Upper lobe of left lung (tissue), 6 donors: ENCODE measurements at places on chromosomes 7 and 10.
A peak's percentile ranks its signal among the peaks of the same experiment; 100 is the strongest.

DNA sequence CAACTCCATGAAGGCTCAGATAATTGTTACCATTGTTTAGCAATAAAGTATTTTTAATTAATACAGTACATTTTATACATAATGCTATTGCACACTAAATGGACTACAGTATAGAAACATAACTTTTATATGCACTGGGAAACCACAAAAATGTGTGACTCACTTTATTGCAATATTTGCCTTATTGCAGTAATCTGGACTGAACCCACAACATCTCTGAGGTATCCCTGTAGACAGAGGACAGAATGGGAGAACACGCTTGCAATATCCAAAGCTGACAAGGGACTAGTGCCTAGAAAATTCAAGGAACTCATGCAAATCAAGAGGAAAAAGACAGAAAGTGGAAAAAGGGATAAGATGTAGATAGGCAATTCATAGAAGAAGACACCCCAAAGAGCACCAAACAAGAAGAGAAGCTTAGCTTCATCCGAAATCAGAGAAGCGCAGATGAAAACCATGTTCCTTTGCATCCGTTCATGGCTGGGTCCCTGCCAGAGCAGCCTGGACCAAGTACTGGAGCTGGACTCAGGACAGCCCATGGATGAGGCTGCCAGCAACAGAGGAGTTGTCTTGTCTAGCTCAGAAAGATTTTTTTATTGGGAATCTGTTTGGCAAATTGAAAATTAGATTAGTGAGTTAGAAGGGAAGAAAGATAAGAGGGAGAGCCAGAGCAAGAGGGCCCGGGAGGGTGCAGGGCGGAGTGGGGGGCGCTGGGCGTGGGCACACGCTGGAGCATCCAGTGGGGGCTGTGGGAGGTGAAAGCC is 16.0 kb upstream of the GALNTL5 start:
- peak; percentile 67 for DNase-seq

DNA sequence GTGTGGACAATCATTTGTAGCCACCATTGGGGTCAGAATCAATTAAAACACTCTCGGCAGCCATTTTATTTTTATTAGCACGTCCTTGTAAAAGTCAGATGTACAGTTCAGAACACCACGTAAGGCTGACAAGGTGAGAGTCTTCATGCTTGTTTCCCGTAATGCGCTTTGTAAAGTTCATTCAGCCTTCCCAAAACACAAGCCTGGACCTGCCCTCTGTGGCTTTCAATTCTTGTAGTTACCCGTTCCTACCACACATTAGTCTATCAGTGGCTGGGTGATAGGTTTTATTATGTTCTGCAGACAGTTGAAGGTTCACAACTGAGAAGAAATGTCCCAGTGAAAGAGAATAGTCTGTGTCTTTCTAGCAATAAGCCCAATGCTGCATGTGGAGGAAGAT is 35.4 kb downstream of the GAD2 start:
- DNase-seq: no peak

GRCh38 chr10:112434988-112435619 is 11.6 kb downstream of the ZDHHC6 start:
- DNase-seq: no peak

GRCh38 chr10:25175527-25176420 is 973 bp downstream of the GPR158 start:
- DNase-seq: peak; percentile 72

- no peak for DNase-seq
These were observed 31.9 kb downstream of the LCOR start for GRCh38 chr10:96863922-96864543.

DNA sequence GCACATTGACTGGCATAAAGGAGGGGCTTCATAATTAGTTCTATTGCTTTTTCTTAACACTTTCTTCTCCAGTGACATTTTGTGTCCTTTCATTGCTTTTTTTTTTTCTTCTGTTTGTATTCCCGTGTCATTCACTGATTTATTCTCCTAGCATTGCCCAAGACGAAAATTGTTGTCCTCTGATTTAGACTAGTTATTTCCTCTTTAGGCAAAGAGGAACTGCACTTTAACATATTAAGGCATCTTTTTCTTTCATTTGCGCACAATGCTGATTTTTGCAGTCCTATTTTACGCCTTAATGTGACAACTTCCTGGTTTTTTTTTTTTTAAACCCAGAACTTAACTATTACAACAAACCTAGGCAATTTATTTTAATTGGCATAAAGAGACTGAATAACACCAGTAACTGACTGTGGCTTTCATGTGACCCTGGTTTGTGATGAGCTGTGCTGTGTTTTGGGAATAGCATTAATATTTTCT is 39.7 kb downstream of the ARID5B start:
- DNase-seq: no peak

DNA sequence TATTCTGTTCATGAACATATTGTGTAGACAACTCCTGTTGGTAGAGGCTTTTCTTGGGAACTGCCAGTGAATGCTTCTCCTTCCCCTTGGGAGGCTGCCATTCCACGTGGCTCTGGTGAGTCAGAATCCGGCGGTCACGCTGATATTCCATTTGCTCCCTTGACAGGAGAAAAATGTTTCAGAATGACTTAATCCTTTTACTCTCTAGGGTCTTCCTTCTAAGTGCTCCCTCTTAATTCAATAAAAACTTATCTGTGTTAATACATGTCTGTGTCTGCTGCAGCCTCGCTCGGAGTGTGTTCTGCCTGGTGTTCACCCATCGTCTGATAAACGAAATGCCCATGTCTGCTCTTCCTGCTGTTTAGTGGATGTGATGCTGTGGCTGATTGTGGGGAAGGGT is 278.6 kb downstream of the ARHGAP12 start:
- no peak for DNase-seq

GRCh38 chr10:8677642-8678041 is 623.2 kb downstream of the GATA3 start:
- DNase-seq: no peak

DNA sequence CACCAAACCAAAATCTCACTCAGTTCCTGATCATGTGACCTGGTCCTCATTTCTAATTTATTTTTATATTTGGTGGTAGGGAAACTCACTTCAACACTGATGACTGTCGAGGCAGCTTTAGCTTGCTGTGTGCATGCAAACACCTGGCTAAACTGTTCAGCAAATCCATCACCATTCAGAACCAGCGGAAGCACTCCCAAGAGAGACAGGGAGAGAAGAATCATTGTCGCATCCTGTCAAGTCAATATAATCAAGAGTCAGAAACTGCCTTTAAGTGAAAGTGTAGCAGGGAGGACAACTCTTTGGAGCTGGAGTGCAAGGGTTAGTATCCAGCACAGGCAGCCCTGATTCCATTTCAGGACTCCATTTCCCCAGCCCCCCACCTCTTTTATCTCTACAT is 300.7 kb downstream of the XPNPEP1 start:
- DNase-seq: no peak

DNA sequence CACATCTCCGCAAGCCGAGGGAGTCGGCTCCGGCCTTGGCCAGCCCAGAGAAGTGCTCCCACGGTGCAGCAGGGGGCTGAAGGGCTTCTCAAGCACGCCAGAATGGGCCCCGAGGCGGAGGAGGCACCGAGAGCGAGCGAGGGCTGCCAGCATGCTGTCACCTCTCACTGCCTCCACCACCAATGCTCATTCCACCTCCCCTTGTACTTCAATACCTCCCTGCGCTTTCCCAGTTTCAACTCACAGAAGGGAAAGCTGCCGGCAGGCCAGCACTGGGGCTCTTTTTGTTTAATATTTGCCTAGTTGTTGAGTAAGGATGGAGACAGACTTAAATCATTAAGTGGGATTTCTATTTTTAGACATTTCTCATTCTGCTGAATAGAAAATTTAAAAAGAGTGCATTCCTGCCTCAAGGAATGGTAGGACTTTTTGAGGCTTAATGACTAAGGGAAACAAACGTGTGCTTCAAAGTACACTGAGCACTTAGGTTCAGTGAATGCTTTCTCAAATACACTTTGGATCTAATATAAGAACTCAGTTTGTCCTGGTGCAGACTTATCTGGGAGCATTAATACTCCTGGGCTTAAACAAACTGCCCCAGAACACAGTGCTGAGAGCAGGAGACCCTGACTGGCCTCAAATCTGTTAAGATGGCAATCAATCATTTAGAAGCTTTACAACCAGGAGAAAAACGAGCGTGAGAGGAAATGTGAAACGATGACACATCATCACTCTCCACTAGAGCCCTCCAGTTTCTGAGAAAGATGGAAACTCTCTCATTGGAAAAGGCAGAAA is 131.2 kb downstream of the RALA start:
- DNase-seq: no peak

- peak; percentile 76 for DNase-seq
These were observed 13.1 kb upstream of the CAMK2G start for GRCh38 chr10:73887294-73888039.

DNA sequence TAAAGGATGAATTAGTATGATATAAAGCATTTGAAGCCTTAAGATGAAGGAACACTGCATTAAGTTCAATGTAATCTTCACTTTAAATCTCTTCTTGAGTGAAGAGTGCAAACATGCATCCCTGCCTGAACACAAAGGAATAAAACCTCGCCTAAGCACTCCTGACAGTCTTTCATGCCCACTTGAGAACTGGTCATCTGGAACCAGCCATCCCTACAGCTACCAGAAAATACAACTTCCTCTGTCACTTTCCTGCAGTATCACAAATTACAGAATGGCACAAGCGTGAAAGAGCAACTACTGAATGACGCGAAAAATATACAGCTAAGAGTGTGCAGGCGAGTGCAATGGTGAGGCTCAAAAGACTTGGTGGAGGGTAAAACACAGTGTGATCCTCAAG is 1079.9 kb downstream of the CNTNAP2 start:
- no peak for DNase-seq

DNA sequence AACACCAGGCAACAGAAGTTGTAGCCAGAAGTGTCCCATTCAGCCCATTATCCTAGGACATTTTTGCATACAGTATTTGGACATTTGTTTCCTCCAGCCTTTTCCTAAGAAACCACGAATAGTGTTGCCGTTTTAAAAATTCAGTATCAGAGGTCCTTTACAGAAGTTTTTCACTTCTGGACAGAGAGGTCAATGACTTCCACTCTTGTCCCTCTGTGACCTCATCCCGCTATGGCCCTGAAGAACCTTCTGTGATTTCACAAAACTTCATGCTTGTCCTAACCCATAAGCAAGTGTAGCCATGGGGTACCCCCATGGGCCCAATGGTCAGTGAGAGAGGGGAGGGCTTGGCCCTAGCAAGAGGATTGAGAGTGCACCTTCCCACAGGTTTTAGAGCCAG is 364.8 kb downstream of the TNS3 start:
- DNase-seq: no peak

GRCh38 chr7:83072576-83073517 is 89.8 kb downstream of the PCLO start:
- no peak for DNase-seq

- DNase-seq: no peak
These were observed 108.3 kb downstream of the CYP26A1 start for GRCh38 chr10:93182049-93182327.

DNA sequence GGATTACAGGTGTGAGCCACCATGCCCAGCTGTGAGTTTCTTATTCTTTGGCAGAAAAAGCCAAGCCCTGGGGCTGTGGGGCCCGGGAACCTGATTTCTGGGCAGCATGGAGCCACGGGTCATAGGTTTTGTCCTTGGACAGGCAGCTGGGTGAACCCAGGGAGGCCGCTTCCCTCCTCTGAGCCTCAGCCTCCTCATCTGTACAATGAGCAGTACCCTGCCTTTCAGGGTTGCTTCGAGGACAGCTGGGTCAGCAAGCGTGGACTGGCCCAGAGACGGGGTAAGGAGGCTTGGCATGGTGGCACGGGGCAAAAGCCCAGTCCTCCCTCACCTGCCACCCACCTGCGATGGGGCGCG is 84.1 kb upstream of the GNA12 start:
- DNase-seq: peak; percentile 10

- DNase-seq: peak; percentile 13
These were observed 608.9 kb downstream of the PTPRN2 start for GRCh38 chr7:157978766-157979165.

DNA sequence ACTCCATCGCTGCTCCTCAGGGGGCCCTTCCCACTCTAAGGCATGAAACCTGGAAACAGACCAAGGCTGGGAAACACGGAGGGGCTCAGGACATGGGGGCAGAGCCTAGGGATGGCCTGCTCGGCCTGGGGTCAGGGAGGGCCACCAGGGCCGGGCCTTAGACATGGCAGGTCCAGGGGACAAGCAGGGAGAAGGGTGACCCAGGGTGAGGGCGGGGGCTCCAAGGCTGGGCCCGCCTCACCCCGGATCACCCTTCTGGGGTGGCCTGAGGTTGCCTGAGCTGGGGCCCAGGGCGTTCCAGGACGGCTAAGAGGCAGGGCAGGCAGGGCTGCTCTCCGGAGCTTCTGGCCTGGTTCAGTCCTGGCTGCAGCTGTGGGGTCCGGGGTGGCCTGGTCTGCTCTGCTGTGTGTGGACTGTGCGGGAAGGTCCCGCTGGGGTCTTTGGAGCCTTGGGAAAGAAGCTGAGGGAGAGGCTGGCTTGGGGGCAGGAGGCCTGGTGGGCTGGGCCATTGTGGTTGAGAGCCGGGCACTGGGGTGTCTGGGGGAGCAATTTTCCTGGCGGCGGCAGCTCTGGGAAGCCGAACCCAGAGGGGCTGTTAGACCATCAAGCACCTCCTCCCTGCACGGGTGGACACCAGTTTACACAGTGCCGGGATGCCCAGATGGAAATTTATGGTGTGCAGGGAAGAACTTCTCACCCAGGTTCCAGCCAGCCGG is 52.2 kb downstream of the UNCX start:
- peak; percentile 64 for DNase-seq

GRCh38 chr7:30146127-30146612 is 11.4 kb downstream of the MTURN start:
- DNase-seq: no peak

DNA sequence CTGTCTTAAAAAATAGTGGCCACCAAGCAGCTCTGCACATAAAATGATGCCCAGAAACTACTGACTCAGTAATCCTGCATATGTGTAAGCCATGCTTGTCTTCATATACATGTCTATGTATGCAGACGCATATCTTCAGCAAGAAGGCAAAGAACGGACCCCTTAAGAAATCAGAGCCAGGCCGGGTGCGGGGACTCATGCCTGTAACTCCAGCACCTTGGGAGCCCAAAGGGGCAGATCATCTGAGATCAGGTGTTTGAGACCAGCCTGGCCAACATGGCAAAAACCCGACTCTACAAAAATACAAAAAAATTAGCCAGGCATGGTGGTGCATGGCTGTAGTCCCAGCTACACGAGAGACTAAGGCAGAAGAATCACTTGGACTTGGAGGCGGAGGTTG is 295.0 kb downstream of the TCERG1L start:
- no peak for DNase-seq
